ENCODE measurements at places on chromosomes 5 and 9.
A peak's percentile ranks its signal among the peaks of the same experiment; 100 is the strongest.

- peak; percentile 6 for DNase-seq
Observed at GRCh38 chr5:170628028-170628427, 124.2 kb downstream of the KCNIP1 start.

DNA sequence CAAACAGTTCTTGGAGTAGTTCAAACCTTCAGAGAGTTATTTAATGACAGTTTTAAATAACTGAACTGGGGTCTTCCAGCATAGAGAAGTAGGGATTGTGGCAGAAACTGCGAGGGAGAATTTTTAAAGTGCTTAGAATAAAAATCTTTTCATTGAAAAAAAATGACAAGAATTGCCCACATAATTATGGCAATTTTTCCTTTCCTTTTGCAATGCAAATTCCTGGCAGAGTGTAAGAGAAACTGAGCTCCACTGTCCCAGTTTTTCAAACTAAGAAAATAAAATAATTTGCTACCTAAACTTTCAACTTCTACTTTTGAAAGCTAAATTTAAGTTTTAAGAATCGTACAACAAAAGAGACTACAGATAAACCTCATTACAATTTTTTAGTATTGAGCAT lies 2.3 kb upstream of the PTGER4 start:
- DNase-seq: no peak

DNA sequence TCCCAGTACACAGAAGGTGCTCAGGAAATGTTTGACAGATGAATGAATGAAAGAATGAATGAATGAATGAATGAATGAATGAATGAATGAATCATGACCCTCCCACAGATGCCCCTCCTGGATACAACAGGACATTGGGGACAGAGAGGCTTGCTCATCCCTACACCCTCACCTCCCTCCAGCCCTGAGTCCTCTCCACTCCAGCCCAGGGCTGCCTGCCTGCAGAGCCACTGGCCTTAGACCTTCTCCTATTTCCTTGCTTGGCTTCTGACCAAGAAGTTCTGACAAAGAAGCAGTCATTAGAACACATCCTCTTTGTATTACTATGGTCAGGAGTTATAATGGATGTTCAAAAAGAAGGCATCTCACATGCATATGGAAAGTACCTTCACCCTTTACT lies 240.7 kb upstream of the DAPK1 start:
- DNase-seq: no peak

- DNase-seq: no peak
Observed at GRCh38 chr9:136745389-136746154, 2.8 kb downstream of the LCN6 start.

- DNase-seq: no peak
Observed at GRCh38 chr5:104241046-104241445, 678.5 kb upstream of the NUDT12 start.

DNA sequence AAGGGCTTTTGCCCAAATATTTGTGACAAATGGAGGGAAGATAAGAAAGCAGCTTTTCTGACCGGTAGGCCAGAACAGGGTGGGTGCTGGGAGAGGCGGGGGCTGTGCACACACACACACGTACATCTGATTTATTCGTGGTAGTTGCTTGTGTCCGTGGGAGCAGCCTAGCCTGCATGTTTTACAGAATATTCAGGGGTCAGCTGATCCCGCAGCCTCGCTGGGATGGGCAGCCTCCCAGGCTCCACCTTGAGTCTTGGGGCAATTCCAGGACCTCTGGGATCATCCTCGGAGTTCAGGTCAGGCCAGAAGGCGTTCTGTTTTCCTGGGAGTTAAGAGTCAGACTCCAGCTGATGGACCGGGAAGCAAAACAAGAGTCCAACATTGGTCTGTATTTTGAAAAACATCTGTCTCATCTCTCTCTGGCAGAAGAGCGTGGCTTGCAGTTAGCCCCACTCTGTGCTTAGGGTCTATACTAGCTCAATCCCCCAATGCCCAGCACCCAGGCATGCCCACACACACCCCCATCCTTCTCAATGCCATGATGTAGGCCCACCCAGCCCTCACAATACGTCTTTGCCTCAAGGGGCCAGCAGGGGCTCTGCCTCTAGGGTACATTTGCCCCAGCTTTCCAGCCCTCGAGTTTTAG lies 210.6 kb downstream of the GOLPH3 start:
- DNase-seq: no peak

DNA sequence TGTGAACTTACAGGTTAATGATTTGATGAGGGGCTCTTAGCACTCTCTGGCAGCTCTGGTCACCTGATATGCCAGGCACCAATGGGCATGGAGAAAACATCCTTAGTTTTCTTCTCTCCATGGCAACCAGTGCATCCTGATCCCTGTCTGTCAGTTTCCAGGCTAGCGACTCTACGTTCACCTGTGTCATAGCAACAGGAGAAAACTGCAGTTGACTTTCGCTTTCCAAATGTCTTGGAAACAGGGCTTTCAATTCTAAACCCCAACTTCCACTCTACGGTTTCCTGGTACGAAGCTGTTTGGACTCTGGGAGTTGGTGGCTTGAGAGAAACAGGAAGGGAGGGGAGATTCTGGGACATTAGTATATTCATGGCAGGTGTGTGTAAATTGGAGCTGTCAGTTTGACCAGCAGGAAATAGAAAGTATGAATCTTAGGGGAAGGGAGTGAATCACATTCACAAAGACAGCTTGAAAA lies 74.4 kb downstream of the SLC28A3 start:
- no peak for DNase-seq

DNA sequence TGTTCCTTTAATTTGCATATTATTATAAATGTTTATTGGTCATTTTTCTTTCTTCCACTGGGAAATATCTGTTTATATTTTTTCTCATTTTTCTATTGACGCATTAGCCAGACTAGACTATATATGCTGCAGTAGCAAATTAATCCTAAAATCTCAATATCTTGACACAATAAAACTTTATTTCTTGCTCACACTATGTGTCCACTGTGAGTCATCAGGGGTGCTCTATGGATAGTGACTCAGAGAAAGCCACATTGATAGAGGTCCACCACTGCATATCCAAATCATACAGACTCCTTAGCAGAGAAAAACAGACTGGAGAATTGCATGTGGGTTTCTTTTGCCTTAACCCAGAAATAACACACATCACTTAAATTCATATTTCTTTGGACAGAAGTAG lies 20.8 kb downstream of the OR1L3 start:
- DNase-seq: no peak

DNA sequence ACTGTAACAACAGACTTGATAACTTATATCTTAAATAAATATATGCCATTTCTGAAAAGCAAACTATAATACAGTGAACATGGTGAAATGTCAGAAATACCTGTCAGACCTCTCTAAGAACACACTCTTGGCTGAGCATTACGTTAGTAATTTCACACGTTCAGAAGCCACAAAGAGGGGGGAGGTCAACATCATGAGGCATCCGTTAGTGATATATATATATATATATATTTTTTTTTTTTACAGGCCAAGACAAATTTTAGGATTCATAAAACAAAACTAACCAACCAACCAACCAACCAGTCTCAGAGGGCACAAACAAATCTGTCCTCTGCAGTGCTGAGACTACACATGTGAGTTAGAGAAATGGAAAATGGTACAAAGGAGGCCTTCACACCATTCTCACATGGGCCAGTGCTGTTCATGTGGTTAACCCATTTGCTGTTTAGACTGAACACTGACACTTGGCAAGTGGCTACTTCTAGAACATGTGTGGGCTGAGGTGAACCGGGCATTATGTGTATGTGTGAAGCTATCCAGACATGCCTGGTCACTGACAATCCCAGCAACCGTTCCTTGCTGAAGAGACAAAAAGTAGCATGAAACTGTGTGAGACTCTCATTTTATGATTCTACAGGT lies 54.5 kb downstream of the ELL2 start:
- no peak for DNase-seq

DNA sequence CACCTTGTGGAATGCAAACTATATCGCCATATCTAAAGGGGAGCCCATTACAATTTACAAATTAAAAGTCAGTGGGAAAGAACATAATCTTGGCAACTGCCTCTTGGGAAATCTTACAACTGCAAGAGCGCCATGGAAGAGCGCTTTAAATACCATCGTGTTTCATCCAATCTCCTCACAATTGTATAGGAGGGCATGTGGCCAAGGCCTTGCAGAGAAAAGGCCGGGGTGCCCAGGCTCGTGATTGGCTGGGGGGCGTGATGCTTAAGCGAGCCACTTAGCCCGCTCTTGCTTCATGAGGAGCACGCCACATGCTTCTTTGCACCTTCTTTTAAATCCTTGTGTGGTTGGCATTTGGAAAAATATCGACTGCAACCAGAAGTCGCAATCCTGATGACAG lies 69.8 kb upstream of the NFIB start:
- no peak for DNase-seq

DNA sequence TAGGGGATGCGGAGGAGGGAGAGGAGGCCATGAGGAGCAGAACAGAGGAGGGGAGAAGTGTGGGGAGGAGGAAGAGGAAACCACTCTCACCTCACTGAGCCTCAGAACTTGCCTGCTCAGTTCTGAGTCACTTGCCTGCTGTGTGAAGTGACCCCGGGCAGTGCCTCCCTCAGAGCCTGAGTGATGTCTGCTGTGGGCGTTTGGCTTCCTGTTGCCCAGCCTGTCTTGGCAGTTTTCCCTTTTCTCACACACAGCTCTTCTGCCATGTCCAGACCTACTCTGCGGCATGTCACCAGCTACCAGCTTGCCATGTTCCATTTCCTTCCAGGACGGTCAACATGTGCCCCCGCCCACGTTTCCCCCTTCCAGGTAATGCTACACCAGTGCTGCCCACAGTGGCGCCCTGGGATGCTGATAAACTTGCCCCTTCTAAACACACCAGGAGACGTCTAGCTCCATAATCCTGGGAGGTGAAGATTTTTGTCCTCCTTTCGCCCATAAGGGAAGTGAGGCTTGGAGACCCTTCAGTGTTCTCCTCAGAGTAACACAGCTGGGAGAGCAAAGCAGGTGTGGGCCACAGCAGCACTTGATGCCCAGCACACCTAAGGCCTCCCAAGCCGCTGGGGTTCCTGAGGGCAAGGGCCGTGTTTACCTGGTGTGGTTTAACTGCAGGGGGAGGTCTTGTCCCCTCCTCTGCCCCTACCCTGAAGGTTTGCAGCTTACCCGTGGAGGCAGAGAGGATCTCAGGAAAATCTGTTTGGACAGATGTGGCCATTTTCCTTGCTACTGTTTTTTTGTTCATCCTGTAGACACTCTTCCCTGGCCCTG lies 63.8 kb upstream of the RNF130 start:
- no peak for DNase-seq

DNA sequence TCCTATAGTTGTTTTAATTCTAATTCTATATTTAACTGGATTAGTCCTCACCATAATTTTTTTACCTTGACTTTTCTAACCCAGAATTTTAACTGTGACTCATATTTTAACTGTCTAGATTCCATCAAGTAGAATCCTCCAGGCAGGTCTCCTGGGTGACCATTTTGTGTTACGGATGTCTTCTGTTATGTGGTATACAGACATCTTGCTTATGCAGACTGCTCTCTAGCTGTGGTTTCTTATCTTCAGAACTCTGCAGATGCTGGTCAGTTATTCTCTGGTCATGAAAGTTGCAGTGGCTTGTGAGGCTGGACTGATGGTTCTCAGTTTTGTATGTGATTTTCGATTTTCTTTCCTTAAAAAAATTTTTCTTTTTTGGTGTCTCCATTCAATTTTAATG lies 139.4 kb downstream of the ATG10 start:
- no peak for DNase-seq

- peak; percentile 72 for DNase-seq
Observed at GRCh38 chr9:27726244-27727081, 153.2 kb upstream of the C9orf72 start.
